Neuronal stem cell (in vitro differentiated cells): ENCODE measurements at places on chromosomes 4 and X.
A peak's percentile ranks its signal among the peaks of the same experiment; 100 is the strongest.

DNA sequence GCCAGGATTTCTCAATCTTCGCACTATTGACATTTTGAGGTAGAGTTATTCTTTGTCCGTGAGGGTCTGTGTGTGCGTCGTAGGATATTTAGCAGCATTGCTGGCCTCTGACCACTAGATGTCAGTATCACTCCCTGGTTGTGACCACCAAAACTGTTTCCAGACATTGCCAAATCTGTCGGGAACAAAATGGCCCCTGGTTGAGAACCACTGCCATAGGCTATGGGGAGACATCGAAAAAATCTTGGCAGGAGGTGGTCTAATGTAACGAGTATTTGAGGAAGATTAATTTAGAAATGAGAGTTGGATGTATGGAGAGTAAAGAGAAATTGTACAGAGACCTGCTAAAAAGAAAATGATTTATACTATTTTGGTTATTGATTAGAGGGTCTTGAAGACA, 108.4 kb downstream of the DOCK11 start:
- peak; percentile 38 for DNase-seq

DNA sequence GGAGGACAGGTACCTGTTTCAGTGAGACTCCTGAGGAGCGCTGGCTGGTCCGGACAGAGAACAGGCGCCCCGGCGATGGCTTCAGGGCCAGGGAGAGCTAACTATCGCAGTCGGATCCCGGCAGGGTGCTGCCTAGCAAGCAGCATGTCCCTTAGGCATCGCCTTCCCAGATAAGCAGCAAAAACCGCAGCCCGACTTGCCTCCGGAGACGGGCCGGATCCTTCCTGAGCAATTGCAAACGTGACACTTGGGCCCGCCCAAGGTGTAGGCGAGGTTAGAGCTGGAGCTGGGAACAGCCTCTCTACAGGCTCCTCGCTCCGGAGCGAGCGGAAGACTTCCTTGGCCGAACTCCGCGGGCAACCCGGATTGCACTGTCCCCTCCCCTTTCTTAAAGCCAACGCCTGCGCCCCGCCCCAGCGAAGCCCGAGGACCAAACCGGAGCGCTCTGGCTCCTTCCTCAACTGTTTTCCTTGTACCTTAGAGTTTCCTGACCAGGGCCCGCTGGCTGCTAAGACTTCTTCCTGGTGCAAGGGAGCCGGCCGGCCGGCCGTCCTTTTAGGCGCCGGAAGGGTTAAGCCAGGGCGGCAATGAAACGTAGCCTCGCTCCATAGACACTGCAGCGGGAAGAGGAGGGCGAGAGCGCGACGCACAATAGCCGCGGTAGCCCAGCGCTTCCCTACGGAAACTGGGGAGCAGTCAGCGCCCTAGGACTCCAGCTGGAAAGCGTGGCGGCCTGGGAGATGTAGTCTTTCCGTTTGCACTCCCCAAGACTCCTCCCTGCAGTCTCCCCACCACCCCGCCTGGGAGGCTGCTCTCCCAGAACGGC, at the start of gene OPHN1:
Gene OPHN1, minus strand, starts transcription at position 341 of the 826 bp plus-strand sequence. CDS start 475 bp downstream, outside the sequence.
- DNase-seq, result peak; percentile 65

GRCh38 chr4:123506011-123506695, 109.6 kb downstream of the SPRY1 start:
- no peak for DNase-seq

DNA sequence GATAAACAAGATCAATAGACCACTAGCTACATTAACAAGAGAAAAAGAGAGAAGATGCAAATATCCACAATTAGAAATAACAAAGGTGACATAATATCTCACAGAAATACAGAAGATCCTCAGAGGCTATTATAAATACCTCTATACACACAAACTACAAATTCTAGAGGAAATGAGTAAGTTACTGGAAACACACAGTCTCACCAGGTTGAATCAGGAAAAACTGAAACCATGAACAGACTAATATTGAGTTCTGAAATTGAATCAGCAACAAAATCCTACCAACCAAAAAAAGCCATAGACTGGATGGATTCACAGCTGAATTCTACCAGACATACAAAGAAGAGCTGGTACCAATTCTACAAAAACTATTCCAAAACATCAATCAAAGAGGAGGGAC, 211.8 kb upstream of the CPEB2 start:
- no peak for DNase-seq

GRCh38 chrX:43682726-43683125, 26.6 kb downstream of the MAOA start:
- DNase-seq, result no peak

GRCh38 chr4:169492436-169493163, 119.8 kb downstream of the NEK1 start:
- DNase-seq, result peak; percentile 30

DNA sequence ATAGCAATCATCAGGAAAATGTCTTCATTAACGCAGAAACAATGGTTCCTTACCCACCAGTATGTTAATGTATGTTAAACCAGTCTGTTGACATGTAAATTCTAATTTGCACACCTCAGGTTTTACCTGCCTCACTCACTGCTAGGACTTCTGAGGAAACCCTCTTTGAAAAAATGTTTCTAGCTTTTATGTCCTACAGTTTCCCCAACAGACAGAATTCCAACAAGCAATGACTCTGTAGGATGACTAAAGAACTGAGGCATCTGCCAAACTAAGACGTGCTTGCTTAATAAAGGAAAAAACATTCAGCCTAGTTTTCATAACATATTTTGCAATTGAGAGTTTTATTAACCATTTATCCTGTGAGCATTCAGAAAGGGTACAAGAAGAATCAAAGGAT, 20.6 kb upstream of the SOX3 start:
- no peak for DNase-seq

DNA sequence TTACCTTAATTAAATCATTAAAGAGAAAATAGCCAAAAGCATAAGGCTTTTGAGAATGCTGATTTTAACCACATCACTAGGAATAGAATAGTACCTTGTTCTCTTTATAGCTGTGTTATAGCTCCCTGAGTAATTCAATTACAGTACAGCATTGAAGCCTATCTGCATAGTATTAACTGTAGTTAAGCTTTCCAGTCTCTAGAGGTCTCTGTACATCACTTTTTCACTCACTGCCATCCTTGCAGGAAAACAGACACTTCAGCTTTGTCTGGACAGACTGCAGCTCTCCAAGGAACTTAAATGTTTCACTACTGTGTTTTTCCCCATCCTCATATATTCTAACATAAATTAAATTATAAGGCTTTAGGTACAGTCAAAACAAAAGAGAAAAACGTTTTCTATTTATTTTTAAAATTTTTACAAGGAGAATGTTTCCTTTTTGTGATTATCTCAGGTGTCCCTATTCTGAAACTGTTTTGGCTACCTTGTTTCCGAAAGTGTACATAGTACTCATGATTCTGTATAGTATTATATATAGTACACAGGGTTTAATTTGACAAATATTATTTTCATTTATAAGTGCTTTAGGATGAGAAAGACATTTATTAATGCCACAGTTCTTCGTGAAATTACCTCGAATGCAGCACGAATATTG, 407.9 kb downstream of the PCDH18 start:
- DNase-seq, result peak; percentile 31

- no peak for DNase-seq
These were observed 29.2 kb downstream of the MAP7D3 start for GRCh38 chrX:136221851-136222513.

GRCh38 chr4:75511841-75512240, 2.4 kb downstream of the RCHY1 start:
- DNase-seq, result no peak

- DNase-seq, result no peak
These were observed 37.4 kb upstream of the SLC10A4 start for GRCh38 chr4:48445704-48446103.

GRCh38 chr4:163395055-163395454, 51.4 kb downstream of the NPY5R start:
- DNase-seq, result no peak

DNA sequence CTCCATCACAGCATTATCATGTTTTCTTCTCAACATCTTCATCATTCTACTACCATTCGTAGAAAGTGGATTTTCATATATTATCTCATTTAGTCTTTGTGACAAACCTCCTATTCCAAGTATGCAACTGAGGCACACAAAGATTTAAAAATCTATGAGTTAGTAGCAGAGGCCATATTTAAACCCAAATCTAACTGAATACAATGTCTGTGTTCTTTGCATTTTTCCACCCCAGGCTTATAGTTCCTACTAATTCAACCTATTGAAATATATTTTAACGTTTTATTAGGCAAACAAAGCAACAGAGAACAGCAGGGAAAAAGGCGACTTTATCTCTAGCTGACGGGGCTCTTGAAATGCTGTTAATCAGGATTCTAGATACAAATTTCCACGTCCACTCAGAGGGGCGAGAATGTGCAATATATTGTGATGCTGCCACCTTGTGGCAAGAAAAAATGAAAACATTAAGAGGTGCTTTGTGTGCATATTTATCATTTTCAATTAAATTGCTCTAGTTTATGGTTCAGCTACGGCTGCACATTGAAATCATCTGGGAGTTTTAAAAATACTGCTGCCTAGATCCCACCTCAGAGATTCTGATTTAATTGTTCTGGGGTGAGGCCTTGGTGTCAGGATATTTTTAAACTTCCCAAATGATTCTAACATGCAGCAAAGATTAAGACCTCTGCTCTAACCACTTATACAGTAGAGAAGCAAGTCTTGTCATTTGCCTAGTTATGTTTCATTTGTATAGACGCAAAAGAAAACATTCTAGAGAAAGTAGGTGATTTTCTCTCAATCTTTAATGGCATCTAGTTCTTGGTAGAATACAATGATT, 315.9 kb downstream of the MAPK10 start:
- peak; percentile 17 for DNase-seq

DNA sequence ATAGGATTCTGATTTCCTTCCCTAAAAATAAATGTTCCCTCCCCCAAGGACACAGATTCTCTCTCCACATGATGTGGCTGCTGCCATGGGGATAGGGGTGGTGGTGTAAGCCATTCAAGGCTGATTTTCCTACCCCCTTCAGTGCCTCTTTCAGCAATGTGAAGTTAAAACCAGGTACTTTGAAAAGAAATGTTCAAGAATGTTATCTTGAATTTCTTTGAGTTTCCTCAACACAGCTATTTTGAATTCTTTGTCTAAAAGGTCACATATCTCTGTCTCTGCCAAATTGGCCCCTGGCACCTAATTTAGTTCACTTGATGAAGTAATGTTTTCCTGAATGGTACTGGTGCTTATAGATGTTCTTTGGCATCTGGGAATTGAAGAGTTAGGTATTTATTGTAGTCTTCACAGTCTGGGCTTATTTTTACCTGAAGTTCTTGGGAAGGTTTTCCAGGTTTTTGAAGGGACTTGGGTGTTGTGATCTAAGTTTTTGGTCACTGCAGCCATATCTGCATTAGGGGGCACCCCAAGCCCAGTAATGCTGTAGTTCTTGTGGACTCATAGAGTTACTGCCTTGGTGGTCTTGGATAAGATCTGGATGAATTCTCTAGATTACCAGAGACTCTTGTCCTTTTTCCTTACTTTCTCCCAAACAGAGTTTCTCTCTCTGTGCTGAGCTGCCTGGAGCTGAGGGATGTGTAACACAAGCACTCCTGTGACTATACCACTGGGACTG, 7.6 kb upstream of the DIPK2B start:
- no peak for DNase-seq

- no peak for DNase-seq
These were observed 67.7 kb downstream of the PPARGC1A start for GRCh38 chr4:23822181-23822580.

- no peak for DNase-seq
These were observed 27.4 kb upstream of the HPGD start for GRCh38 chr4:174549721-174550120.

DNA sequence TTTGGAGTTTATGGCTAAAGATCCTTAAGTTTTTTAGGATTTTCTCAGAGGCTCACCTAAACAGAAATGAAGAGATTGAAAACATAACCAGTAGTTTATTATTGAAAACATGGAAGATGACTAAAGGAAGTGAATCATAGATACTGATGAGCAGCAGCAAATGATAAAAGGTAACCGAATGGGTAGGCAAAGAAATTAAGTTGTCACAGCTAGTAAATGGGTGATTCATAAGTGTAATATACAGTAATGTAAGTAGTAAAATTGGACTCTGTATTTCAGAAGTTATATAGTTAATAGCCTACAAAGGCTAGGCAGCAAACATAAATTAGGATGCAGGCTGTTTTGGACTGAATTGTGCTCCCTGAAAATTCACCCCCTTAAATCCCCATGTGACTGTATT, 59.0 kb upstream of the ADGRA3 start:
- DNase-seq, result no peak

DNA sequence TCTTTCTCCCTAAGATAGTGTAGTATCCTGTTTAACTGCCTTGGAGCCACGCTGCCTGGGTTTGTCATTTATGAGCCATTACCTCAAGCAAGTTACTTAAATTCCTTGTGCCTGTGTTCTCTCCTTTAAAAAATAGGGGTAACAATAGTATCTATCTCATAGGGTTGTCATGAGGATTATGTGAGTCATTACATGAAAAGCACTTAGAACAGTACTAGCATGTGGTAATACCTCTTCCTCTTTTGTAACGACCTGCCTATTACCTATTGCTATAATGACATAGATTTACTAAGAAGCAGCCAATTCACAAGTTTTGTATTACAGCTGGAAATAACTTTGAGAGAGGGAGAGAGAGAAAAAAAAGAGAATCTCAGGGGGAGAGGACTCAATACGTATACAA, 834.7 kb downstream of the RAPGEF2 start:
- DNase-seq, result no peak

DNA sequence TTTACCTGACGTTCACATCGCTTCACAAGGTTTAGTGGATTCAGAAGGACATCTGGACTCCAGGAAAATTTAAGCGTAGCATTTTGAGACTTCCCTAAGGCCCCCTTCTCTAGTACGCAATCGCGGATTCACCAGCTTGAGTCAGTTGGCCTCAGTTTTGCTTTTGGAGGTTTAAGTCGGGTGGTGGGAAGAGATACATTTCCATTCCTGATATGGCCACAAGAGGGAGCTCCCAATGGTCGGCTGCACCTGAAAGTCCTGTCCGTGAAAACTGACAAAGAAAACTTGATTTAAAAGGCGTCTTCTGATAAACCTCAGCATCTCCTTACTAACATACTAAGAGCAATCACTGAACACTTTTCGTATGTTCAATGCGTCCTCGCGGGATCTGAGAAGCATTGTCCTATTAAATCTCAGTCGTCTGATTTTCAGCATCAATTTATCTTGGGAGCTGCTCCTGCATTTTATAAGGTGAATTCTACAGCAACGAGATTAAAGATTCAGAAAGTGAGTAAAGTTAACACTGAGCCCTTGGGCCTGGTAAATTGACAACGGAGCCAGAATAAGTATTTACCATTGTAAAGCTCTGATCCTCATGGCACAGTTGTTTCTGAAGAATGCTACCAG, 50.6 kb downstream of the LGI2 start:
- DNase-seq, result peak; percentile 54

- no peak for DNase-seq
These were observed 115.7 kb upstream of the FAT1 start for GRCh38 chr4:186839122-186840037.

DNA sequence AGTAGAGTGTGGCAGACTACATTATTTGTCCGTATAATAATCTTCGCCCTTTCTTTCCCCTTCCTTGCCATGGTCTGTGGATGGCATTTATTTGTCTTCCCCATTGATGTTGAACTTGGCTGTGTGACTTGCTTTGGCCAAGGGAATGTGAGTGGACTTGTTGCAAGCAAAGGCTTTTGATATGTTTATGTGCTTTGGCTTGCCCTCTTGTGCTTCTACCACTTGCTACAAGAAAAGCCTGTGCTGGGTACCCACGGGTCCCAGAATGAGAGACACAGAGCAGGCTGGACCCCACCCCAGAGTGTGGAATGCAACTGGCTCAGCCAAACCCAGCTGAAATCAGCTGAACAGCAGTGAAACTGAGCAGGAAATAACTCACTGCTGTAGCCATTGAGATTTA, 63.0 kb downstream of the FAM184B start:
- DNase-seq, result no peak

GRCh38 chrX:124534536-124534935, 188.2 kb downstream of the SH2D1A start:
- DNase-seq, result no peak
